ENCODE measurements at places on chromosomes 5 and 9.
A peak's percentile ranks its signal among the peaks of the same experiment; 100 is the strongest.

- DNase-seq: no peak
Observed at GRCh38 chr5:178407646-178408045, 175.0 kb upstream of the PHYKPL start.

- no peak for DNase-seq
Observed at GRCh38 chr5:159135896-159136531, 36.3 kb upstream of the EBF1 start.

DNA sequence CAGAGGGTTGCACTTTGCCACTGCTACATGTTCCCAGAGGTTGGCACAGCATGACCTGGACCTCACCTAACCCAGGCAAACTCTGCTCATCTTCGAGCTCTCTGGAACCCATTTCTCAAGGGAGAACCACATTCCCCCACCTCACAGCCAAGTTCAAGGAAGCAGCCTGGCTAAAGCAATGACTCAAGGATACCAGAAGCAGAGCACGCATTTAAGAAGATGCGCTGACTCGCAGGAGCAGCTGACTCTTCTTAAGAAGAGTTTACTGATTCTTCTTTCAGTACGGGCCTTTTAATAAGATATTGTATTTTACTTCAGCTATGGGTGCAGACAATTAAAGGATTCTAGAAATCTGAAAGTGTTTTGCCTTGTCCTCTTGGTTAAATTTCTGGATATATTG is 4.1 kb upstream of the SEMA5A start:
- DNase-seq: no peak

GRCh38 chr5:107365320-107366109 is 305.2 kb downstream of the EFNA5 start:
- DNase-seq: no peak

- DNase-seq: no peak
Observed at GRCh38 chr5:133121611-133122150, 69.9 kb downstream of the HSPA4 start.

GRCh38 chr5:555058-555623 is 30.9 kb upstream of the SLC9A3 start:
- no peak for DNase-seq

DNA sequence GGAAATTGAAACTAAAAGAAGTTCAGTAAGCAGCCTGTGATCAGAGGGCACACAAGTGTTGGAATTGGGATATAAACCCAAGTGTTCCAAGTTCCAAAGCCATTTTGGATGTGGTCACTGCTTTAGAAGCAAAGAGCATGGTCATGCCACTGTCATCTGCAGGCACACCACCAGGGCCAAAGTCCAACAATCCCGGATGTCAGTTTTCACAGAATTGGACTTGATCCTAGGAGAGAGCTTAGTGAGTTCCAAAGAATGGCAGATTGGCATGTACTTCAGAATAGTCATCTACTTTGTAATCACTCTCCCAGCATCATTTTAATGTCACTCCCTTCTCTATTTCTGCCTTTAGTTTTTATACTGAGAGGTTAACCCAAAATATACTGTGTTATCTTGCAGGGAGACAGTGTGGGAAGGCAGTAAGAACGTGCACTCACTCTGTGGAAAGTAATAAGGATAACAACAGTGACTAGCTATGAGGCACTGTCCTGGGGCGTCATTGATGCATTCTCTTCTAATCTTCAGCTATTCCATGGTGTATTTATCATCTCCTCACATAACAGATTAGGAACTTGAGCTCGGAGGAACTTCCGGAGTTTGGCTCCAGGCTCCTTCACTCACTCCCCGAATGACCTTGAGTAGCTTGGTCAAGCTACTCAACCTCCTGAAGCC is 388.0 kb downstream of the ACTL7B start:
- DNase-seq: no peak

DNA sequence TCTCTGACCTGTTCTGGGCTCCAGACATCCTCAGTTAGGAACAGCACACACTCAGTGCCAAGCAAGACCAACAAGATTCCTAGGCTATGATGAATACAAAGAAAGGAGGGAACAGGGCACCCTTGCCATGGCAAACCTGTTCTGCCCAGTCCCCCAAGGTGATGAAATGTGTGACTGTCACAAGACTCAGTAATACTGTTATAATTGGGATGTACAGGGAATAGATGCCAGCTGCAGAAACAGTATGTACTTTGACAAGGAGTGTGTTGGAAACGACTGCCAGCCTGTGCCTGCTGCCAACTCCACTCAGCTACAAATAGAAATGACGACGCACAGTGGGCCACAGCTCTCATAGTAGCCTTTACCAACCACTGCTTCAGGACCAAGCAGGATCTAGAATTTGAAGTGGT is 453.0 kb downstream of the EFNA5 start:
- DNase-seq: no peak

- DNase-seq: no peak
Observed at GRCh38 chr5:43638107-43638506, 35.1 kb downstream of the NNT start.

GRCh38 chr9:125985142-125985997 is 238.2 kb downstream of the PBX3 start:
- no peak for DNase-seq

DNA sequence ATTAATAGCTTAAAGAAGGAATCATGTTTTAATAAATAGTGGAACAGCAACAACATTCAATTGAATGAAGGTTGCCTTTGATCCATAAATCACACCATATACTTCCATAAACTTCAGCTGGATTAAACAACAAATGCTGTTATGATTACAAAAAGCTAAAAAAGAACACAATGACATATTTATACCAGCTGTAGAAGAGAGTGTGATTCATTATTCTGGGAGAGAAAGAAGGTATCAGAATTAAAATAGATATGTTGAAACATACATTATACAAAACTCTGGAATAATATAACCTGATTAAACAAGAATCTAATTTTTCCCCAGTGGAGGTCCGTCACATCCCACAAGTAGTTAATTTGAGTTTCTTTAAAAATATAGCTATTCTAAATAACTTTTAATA is 7.5 kb upstream of the RECK start:
- no peak for DNase-seq

DNA sequence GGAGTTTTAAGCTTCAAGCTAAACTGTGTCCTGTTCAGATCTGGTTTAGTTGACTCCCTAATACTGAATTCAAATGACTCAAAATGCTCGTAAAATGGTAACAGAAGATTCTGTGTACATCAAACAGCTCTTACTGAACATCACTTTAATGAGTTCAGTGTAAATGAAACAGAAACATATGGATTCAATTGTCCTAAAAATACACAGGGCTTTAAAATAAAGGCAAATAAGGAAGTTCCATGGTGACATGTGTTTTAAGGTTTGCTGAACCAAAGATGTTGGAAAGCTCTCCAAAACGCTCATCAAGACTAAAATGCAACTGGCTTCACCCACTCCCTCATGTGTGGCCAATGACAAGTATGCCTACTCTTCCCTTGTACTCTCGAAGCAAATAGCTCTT is 340.0 kb upstream of the PIK3R1 start:
- DNase-seq: no peak

DNA sequence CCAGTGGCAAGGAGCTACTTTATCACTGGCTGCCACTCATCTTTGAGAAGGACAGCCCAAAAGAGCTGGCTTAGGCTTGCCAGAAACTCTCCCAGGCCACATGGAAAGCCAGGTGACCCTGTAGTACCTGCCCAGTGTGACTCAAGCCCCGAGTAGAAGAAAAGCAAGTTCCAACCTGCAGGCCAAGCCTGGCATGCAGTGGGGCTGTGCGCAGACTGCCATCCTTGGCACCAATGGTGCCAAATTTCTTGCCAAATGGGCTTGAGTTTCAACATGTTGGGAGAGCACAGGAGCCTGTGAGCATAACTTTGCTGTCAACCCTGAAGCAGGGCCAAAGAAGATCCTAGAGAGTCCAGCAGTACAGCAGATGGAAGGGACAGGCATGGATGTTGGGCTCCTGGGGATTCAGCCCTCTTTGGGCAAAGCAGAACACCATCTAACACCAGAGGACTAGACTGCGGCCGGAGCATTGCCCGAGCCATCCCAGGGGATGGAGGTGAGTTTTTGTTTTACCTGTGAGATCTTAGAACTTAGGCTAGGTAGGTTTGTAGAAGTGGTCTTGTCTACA is 27.3 kb upstream of the SHB start:
- no peak for DNase-seq

DNA sequence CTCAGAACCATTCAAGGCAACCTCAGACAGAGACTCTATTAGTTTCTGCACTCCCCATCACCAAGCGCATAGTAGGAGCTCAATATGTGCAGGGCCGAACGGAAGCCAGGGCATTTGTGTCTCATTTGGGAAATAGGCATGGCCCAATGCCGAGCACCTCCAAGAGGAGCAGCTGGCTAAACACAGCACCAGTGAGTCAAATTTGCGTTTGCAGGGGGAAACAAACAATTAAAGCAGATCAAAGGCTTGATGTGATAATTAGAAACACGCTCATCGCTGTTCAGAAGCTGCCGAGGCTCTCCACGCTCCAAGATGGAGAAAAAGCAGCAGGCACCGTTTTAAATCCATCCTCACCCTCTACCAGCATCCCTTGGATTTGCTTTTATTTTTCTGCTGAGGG is 225.3 kb downstream of the AGTPBP1 start:
- no peak for DNase-seq

- peak; percentile 61 for DNase-seq
Observed at GRCh38 chr9:111525056-111525977, at the start of gene ZNF483. Gene ZNF483 (plus strand): TSS chr9:111525179. CDS start chr9:111527396, 2,217 bp downstream.

DNA sequence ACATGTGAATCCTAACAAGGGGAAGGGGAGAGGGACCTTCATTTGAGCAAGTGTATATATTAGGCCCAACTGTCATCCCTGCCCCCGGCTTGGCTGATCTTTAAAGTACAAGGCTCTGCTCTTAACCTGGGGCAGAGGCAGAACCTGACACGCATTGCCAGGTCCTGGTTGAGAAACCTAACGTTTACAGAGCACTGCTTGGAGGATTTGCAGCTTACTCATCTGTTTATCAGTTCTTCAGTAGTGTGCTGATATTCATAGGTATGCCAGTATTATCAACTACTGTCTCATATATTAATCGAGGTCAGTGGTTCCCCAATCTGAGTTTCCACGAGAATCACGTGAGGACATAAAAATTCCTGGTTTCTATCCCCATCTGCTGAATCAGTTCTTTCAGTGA is 50.4 kb downstream of the ACO1 start:
- no peak for DNase-seq

DNA sequence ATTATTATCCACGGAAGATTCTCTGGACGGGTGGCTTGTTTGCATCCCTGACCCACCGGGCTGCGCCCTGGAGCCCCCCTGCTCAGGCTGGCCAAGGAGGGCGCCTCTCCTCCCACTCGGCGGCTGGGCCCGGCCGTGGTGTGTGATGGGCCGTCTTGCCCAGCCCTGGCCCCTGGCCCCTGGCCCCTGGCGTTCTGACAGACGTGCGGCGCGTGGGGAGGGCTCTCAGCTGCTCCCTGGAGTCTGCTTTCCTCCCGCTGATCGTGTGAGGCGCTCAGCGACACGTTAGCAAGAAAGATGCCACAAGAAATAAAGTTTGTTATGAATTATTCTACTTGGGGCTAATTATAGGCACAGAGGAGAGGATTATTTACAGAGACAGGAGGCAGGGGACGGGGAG is 33.3 kb downstream of the UNC5A start:
- DNase-seq: no peak

GRCh38 chr5:85647349-85648127 is 970.2 kb upstream of the COX7C start:
- DNase-seq: no peak

GRCh38 chr9:109517901-109518377 is 19.8 kb upstream of the PTPN3 start:
- no peak for DNase-seq

DNA sequence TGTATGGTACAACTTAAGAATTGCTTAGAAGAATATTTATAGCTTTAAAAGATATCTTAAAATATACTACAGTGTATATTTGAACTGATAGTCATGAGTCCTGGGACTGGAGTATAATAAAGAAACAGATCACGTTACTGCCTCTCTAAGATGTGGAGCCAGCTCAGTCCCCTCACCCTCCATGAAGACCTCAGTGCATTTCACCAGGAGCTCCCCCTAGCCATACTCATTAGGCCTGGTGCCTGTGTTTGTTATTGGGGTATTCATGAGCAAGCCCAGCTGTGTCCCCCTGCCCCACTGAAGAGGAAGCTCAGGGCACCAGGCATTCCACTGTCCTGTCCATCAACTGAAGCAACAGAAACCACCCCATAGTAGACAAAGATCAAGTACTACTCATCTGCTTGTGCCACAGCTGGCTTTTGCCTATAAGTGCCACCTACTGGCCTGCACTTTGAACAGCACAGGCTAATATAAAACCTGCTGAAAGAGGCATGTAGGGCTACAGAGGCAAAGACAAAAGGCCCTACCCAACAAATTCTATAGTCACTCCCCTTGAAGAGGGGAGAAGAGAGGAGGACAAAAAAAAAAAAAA is 850.2 kb upstream of the NUDT12 start:
- DNase-seq: no peak

DNA sequence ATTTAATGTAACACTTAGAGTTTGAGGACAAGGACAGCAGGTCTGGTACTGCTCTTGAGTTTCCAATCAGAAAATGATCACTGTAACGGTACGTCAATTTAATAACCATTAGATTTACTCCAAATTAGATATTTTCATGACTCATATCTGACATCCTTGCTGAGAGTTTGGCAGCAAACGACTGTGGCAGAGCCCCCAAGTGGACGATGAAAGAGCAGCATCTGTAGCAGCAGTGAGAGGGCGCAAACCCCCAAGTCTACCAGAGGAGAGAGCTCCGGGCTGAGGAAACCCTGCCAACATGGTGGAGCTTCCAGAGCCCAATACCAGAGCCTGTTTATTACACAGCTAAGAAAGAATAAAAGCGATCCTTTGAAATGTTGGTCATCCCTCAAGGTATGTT is 73.2 kb upstream of the EPB41L4A start:
- DNase-seq: no peak

GRCh38 chr5:175868348-175868723 is 3.0 kb upstream of the CPLX2 start:
- DNase-seq: no peak

GRCh38 chr9:107588393-107588792 is 98.8 kb upstream of the KLF4 start:
- DNase-seq: no peak

- no peak for DNase-seq
Observed at GRCh38 chr9:16727452-16728136, 142.9 kb downstream of the BNC2 start.

GRCh38 chr5:178310130-178310865 is 77.7 kb upstream of the PHYKPL start:
- no peak for DNase-seq
